ENCODE measurements at places on chromosomes 4 and X.
A peak's percentile ranks its signal among the peaks of the same experiment; 100 is the strongest.

DNA sequence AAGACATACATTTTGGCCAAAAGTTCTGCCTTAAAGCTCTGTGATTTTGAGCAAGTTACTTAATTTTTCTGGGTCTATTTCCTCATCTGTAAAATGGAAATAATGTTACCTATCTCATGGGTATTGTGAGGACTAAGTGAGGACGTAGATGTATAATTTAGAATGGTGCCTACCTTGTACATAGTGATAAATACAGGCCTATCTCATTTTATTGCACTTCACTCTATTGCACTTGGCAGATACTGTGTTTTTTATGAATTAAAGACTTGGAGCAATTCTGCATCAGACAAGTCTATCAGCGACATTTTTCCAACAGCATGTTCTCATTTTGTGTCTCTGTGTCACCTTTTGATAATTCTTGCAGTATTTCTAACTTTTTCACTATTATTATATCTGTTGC is 50.9 kb upstream of the RAB9B start:
- no peak for DNase-seq

DNA sequence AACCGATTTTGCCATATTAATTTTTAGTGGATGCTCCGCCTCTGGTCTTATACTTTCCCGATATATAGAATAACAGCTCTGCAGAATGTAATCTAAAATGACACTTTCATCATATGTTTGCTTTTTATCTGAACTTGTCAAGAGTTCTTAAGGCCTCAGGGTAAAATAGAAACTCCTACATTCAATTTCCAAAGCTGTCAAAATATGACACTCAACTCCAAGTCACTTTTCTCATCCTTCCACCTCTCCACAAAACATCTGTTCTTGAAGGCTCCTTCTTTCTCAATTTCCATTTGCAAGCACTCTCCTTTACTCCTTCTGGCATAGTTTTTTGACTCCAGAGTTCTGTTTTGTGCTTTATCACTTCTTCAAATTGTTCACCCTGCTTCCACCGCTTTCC is 242.2 kb downstream of the PDGFC start:
- DNase-seq = no peak

GRCh38 chr4:153782581-153782980 is 6.3 kb downstream of the SFRP2 start:
- DNase-seq = peak; percentile 15

GRCh38 chrX:153600032-153600373 is 1.1 kb upstream of the CCNQ start:
- DNase-seq = no peak

- DNase-seq = no peak
Observed at GRCh38 chr4:133596459-133596858, 447.4 kb downstream of the PCDH10 start.

DNA sequence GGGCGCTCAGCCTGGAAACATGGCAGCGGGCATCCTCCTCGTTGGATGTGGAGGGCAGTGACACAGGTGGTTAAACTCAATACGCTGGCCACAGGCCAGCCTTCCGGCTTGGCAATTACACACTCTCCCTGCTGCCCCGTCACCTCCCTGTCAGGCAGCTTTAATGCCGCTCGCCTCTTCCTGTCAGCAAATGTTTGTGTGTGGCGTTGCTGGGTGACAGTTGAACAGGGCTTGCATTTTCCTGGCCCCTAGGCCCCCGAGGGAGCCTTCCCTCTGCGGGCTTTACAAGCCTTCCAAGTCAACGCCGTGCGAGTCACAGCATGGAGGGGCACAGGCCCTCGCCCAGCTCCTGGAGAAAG is 620.0 kb downstream of the BCOR start:
- no peak for DNase-seq

DNA sequence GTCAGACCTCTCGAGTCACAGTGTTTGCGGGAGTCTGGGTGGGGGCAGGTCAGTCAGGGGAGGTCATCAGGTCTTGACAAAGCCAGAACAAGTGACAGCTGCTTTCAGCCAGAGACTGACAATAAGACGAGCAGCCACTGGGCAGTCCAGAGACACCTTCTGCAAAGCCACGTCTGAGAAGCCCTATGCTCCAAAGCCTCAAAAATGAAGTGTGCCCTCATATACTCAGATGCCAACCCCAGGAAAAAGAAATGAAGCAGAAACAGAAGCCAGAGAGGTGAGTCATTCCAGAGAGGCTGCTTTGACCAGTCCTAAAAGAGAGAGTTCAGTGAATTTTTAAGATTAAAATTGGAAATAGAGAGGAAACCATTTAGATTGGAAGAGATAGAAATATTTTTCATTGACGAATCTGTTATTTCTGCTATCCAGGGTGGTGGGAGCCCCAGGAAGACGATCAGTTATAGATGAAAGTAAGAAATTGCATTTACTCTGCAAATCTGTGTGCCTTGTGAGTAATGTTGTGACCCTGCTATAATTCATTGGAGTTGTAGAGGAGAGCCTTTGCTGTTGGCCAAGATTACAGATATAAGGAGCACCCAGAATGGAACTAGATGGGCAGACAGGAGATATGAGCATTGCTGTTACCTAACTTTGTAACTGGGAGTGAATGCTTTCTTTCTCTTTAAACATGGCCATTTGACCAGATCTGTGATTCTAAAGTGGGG is 77.9 kb downstream of the LRRC66 start:
- DNase-seq = no peak

GRCh38 chrX:48890934-48891401 is 6.6 kb downstream of the TIMM17B start:
- no peak for DNase-seq

- no peak for DNase-seq
Observed at GRCh38 chr4:32189130-32189529, 1469.0 kb downstream of the PCDH7 start.

DNA sequence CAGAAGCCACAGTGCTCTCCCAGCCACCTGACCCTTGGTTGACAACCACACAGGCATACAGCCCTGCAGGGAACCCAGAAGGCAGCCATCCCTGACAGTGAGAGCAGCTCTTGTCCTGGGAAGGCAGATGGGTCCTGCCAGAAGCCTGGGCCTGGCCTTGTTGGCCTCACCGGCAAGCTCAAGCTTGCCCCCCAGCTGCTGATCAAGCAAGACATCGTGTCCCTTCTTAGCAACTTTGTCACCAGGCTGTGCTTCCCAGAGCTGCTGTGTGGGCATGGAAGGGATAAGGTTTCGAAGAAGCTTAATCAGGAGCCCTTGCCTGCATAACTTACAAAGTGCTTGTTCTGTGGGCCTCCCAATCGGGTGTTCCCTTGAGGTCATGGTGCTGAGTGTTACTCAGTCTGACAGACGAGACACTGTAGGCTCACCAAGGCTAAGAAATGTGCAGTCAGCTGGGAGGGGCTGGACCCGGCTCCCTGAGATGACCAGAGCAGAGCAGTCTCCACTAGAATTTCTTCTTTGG is 6.8 kb upstream of the ABLIM2 start:
- no peak for DNase-seq

DNA sequence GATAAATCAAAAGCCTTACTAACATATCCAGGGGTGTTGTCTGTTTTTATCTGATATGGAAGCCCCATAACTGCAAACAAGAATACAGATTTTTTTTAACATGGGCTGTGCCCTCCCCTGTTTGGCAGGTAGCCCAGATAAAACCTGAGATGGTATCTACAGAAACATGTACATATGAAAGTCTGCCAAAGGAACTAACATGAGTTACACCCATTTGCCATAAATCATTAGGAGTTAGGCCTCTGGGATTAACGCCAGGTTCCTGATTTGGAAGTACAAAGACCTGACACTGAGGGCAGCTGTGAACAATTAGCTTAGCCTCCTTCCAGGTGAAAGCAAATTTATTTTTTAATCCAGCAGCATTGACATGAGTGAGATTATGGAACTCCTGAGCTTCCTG is 264.3 kb downstream of the TECRL start:
- DNase-seq = no peak

GRCh38 chr4:101141230-101141629 is 206.1 kb downstream of the PPP3CA start:
- DNase-seq = peak; percentile 23

DNA sequence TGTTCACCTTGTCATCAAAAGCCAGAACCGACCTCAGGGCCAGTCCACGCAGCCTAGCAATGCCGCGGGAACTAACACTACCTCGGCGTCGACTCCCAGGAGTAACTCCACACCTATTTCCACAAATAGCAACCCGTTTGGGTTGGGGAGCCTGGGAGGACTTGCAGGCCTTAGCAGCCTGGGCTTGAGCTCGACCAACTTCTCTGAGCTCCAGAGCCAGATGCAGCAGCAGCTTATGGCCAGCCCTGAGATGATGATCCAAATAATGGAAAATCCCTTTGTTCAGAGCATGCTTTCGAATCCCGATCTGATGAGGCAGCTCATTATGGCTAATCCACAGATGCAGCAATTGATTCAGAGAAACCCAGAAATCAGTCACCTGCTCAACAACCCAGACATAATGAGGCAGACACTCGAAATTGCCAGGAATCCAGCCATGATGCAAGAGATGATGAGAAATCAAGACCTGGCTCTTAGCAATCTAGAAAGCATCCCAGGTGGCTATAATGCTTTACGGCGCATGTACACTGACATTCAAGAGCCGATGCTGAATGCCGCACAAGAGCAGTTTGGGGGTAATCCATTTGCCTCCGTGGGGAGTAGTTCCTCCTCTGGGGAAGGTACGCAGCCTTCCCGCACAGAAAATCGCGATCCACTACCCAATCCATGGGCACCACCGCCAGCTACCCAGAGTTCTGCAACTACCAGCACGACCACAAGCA is 898 bp downstream of the UBQLN2 start:
- no peak for DNase-seq

DNA sequence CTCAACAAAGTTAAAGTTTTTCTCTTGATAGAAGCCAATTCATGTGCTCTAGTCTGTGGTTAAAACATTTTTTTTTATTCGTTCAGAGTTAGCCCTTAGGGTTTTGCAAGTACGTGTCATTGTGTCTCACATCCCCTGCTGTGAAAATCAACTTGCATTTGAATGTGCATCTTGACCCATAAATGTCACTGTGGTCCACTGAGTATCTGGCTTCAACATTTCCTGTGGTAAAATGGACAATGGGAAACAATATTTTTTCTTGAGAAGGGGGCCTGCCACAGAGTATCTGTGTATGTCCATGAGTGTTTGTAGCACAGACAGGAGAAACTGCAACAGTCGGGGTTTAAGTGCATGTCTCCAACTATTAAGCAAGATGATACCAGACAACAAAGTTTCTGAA is 554.8 kb upstream of the TENM3 start:
- DNase-seq = peak; percentile 12

- DNase-seq = no peak
Observed at GRCh38 chrX:85544609-85545008, 165.1 kb upstream of the POF1B start.
